Stimulated activated naive CD8-positive, alpha-beta T cell treated with anti-CD3 and anti-CD28 coated beads, Interleukin-15, amount 100 ng/mL, for 72 hours (primary cell): ENCODE measurements at places on chromosomes 11 and 22.

DNA sequence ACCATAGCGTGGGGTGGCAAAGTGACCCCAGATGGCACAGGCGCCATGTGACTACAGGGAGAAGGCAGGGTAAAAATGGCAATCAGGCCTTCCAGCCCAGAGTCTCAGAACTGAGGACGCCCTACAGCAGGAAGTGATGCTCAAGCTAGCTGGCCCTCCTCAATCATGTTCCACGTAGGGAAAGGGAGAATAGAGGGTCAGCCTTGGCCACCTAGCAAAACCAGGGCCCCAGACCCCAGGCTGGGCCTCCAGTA lies 978 bp upstream of the ANKRD13D start:
- no peak for DNase-seq

DNA sequence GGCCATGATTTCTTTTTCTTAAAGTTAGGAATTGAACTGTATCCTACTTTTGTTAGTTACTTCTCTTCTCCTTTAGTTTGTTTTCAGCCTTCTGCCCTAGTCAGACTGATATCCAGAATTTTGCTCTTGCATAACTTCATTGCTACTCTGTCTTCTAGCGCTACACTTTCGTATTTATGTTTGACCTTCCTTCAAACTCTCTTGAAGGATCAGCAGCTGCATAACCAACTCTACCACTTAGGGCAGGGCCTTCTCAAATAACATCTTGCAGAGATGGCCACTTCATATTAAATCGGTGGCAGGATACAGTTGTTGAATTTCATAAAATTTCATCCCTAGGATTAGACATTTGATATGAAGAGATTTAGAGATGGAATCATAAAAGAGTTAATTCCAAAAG lies 43.9 kb downstream of the KDM2A start:
- DNase-seq = no peak

DNA sequence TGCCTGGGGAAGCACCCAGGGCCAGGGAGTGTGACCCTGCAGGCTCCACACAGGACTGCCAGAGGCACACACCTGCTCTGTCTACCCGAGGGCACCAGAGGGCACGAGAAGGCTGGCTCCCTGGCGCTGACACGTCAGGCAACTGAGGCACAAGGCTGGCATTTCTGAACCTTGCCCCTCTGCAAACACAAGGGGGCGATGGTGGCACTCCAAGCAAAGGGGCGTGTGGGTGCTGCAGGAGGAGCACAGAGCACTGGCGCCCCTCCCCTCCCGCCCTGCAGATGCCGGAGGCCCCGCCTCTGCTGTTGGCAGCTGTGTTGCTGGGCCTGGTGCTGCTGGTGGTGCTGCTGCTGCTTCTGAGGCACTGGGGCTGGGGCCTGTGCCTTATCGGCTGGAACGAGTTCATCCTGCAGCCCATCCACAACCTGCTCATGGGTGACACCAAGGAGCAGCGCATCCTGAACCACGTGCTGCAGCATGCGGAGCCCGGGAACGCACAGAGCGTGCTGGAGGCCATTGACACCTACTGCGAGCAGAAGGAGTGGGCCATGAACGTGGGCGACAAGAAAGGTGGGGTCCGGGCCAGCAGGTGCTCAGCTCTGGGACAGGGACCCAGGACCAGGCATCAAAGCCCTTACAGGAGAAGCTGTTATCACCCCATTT lies 20.8 kb upstream of the TXNRD2 start:
- DNase-seq = peak; percentile 64

GRCh38 chr11:36274414-36274813 lies 14.8 kb downstream of the COMMD9 start:
- no peak for DNase-seq

DNA sequence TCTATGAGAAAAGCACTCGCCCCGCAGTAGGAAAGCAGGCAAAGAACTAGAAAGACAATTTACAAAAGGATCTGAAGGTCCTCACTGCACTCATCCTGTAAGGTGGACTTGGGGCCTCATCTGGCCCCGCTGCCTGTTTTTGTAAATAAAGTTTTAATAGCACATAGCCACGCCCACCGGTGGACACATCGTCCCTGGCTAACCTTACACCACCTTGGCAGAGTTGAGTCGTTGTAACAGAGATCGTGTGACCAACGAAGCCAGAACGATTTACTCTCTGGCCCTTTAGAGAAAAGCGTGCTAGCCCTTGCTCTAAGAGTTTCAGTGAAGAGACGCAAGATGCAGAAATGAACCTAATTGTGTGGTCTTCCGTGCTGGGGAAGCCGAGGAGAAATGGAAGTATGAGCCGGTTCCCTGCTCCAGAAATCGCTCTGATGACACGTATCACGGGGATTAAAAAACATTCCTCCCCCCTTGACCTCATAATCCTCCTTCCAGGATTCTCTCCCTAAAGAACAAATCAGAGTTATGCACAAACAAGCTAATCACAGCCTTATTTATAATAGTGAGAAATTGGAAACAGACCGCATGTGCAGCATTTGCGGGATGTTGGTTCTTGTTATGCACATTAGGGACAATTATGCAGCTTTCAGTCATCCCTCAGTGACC lies 80.1 kb downstream of the CDKN1C start:
- DNase-seq = no peak

DNA sequence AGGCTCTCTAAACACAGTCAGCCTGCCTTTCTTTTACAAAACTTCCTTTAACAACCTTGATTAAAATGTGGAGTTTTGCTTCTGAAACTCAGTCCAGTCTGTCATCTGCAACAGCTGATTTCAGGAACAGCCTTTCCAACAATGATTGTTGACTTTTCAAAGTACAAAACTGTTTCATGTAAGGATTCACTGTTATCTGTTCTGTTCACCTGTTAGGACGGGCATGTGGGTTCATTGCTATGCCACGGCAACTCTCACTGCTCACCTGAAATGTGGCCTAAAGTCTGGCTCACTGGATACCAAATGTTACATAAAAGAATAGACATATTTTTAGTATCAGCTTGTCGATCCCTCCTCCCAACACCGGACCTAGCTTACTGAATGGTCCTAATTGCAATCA lies 242.8 kb downstream of the LUZP2 start:
- no peak for DNase-seq

- no peak for DNase-seq
Observed at GRCh38 chr11:45423475-45424120, 137.5 kb upstream of the SYT13 start.

- no peak for DNase-seq
Observed at GRCh38 chr22:46061501-46062231, 84.7 kb upstream of the WNT7B start.

DNA sequence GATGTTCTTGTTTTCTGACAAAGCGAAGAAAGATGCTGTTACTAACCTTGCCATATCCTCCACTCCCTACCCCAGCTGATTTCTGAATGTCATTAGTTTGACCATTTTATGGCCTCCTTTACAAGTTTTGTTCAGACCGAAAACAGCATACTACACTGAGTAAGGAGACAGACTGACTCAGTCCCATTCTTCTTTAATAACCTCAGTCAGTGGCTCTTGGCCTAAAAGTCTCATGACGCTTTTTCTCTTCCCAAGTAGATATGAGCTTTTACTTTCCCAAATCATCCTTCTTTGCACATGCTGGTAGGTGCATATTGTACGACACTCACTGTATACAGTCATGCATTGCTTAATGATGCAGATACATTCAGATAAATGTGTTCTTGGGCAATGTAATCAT lies 8.0 kb upstream of the FIBIN start:
- DNase-seq = no peak

DNA sequence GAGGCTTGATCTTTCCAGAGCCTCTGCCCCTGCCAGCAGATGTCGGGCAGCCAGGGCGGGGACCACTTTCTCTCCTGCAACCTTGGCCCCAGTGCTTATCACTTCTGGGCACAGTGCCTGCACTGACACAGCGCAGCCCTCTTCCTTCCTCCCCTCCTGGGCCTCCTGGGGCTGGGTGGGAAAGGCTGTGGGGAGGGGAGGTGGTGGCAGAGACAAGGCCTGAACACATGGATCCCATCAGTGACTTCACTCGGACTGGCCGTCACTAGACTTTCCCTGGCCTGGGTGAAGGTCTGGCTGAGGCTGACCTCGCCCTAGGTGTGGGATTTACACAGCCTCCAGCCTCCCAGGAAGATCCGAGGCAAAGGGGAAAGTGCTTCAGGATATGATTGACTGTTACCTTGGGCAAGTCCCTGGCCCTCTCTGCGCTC lies 68.1 kb downstream of the LRRC32 start:
- no peak for DNase-seq

GRCh38 chr22:36385491-36386350 lies 2.0 kb downstream of the MYH9 start:
- DNase-seq = peak; percentile 75

- peak; percentile 41 for DNase-seq
Observed at GRCh38 chr11:117180661-117181585, 2.4 kb downstream of the SIDT2 start.

DNA sequence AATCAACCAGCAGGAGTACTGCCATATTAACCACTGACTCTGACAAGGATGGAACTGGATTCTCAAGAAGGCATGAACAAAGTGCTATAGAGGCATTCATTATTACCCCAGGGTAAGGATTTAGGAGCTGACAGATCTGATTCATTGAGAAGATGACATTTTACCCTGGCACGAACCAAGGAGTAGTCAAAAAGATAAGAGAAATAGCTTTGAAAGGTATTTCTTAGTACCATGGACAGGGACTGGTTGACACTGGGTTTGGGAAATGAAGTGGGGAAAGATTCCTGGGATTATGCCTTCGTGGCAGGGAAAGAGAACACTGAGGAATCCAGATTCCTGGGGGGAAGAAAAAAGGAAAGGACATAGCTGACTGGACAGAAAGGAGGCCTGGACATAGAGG lies 5.1 kb upstream of the SAAL1 start:
- DNase-seq = no peak

GRCh38 chr11:35237860-35238715 lies 99.1 kb downstream of the CD44 start:
- peak; percentile 44 for DNase-seq
